Stomach (tissue), 19 donors: ENCODE measurements at places on chromosomes 7 and 10. TPM values are rescaled to one million over a fixed set of nuclear protein-coding genes. Genes with fewer than 3 reads are reported as not detected.

DNA sequence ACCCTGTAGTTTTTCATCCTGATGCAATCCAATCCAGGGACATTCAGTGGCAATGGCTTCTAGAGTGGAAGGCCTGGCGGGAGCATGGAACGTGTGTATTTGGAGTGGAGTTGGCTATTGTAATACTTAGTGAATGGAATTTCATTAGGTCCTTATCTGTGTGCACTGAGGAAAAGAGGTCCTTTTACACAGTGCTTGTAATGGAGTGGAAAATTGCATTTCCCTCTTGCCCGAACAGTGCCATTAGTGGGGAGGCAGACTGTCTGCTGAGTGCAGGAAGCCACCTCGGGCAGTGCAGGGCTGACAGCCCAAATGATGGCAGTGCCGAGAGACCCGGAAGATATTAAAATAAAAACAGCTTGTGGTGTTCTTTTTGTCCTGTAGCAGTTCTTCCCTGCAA, 786.6 kb downstream of the LRMDA start:
- DNase-seq, result no peak

Gene FOXI2
- total RNA-seq, result not detected

GRCh38 chr10:116810120-116810500, 39.2 kb upstream of the ENO4 start:
- DNase-seq, result no peak

- peak; percentile 56 for DNase-seq
These were observed 996 bp downstream of the ADAM12 start for GRCh38 chr10:126387041-126387921.

Gene AUTS2
- total RNA-seq, result 90.3 TPM

DNA sequence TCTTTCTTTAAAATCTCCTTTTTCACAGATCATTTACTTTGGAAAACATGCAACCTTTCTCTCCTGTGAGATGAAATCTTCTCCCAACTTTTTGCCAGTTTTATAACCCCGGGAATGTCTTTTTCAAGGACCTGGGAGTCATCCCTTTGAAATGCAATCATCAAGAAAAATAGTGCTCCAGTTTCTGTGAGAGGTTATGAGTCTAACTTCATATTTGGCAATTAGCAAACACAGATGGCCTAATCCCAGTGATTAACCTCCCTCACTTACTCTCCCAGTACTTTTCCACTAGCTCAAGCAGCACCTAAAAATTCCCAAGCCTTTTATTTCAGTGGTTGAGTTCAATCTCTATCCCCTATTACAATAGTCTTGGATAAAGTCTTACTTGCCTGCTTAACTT, 185.8 kb upstream of the TMEM106B start:
- DNase-seq, result no peak

- DNase-seq, result peak; percentile 50
These were observed 391.9 kb upstream of the NPVF start for GRCh38 chr7:25619963-25620799.

Gene CCL24
- 9.1 TPM for total RNA-seq

Gene LRIT1
- not detected for total RNA-seq

- DNase-seq, result no peak
These were observed 2.5 kb upstream of the AVPI1 start for GRCh38 chr10:97689559-97690020.

DNA sequence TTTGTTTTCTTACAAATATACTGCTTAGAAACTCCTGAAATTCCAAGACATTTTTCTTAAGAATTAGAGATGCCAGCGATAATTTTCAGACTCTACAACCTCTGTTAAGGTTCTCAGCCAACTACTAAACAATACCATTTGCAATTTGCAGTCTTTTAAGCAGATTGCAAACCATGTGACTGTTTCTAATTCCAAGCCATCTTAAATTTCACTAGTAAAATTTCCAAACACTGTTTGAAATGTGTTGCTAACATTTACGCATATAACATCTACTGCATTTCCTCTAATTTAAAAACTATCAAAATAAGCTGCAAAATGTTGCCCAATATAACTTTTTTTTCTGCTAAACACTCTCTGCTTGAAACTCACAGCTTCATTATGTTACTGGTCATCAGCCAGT, 56.0 kb upstream of the MACROH2A2 start:
- no peak for DNase-seq

DNA sequence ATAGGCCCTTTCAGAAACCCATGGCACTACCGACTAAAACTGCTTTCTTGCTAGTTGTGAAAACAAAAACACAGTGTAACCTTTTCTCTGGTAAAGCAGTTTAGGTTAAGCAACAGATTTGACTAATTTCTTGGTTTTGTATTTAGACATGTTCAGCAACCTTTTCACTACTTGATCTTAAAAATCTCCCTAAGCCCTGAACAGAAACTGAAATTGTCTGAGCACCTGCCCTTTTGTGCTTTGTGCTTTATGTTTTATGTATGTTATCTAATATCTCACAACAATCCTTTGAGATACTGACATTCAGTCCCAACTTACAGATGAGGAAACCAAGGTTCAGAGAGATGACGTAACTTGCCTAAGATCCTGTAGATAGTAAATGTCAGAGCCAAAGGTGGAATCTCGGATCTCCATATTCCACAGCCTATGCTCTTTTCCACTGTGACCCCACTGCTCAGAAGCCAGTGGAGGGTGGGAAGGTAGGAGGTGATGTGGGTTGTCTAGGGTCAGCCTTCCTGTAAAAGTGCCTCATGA, 146.6 kb downstream of the LCOR start:
- no peak for DNase-seq

DNA sequence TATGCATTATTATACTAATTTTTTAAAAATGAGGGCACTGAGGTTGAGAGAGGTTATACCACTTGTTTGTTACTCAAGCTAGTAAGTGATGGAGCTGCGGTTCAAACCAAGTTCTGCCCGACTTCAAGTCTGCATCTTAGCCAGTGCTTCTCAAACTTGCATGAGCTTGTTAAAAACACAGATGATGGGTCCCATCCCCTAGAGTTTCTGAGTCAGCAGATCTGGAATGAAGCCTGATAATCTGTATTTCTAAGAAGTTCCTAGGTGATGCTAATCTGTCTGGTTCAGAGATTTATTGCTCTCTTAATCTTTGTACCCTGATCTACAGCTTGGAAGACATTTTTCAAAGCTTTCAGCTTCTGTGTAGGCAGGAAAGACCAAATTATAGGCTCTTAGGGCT, 67.7 kb upstream of the CC2D2B start:
- no peak for DNase-seq

Gene COA1
- 84.6 TPM for total RNA-seq

Gene ZNF722
- total RNA-seq, result not detected

DNA sequence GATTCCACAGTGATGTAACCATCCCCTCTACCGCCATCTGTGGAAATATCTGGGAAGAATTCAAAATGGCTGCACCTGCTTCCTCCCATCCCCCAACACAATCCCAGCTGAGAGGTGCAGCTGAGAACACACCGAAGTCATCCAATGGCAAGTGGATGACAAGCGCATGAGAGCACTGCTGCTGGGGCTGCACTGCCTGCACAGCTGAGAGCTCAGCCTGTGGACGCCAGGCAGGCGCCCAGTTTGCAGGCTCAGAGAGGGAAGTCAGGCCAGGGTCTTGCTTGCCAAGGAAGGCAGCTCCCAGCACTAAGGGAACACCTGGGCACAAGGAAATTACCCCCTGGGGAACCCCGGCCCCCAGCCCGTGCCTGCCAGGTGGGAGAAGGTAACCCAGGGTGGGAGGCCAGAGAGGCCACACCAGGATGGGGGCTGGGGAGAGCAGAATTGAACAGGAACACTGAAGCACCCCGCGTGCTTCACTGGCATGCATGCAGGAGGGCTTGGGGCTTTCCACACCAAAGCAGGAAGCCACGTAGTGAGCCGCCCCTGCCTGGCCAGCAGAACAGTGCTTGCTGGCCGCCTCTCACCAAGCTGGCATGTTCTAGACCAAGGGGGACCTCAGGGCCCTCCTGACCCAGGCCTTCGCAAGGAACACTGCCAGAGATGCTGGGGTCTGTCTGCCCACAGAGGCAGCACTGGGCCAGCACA, 46.2 kb downstream of the FAM53B start:
- no peak for DNase-seq

Gene NXPH1
- not detected for total RNA-seq

DNA sequence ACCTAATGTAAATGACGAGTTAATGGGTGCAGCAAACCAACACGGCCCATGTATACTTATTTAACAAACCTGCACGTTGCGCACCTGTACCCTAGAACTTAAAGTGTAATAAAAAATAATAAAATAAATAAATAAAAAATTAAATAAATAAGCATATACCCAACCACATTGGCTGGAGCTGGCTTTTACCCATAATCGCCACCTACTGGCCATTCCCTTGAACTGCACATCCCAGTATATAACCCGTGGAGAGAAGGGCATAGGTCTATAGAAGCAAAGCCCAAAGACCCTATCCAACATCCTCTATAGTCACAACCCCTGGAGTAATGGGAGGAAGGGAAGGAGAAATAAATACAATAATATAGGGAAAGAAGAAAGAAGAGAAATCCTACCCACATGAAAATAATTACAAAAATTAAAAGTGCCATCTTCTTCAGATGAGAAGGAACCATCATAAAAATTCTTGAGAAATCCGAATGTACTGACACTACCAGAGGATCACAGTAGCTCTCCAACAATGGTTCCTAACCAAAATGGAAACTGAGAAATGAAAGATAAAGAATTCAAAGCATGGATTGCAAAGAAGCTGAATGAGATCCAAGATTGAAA, 65.6 kb downstream of the TWIST1 start:
- DNase-seq, result peak; percentile 37

DNA sequence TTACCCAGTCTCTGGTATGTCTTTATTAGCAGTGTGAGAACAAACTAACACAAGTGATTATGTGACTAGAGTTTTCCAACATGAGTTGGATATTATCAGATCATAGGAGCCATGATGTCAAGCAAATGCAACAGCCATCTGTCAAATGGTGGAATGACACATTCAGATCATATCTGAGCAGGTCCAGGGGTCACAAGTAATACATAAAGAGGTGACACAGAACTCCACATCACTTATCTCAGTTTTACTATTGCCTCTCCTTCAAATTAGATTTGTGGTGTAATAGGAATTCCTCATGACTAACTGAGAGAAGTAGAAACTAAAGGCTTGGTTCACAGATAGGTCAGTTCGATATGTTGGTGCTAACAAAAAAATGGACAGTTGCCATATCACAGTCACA, 12.2 kb upstream of the SAMD9L start:
- no peak for DNase-seq

- no peak for DNase-seq
These were observed 32.7 kb downstream of the EEPD1 start for GRCh38 chr7:36185756-36186155.

Gene GNGT1
- not detected for total RNA-seq

DNA sequence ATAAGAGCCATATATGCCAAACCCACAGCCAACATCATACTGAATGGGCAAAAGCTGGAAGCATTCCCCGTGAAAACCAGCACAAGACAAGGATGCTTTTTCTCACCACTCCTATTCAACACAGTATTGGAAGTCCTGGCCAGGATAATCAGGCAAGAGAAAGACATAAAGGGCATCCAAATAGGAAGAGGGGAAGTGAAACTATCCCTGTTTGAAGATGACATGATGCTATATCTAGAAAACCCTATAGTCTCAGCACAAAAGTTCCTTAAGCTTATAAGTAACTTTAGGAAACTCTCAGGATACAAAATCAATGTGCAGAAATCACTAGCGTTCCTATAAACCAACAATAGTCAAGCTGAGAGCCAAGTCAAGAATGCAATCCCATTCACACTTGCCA, 23.8 kb upstream of the STARD3NL start:
- no peak for DNase-seq

DNA sequence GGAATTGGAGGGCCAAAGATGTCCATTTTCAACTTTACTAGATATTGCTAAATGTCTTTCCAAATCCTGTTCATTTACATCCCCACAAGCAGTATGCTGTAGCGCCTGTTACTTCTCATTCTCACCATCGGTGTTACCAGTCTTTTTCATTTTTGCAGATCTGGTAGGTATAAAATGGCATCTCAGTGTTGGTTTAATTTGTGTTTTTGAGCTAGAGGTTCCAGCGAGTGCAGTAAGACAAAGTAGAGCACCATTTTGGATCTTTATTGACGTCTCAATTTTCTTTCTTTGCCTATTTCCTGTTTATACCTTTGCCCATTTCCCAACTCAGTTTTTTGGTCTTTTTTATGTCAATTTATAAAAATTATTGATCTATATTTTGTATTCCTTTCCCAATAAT, 55.6 kb downstream of the NRF1 start:
- DNase-seq, result no peak

DNA sequence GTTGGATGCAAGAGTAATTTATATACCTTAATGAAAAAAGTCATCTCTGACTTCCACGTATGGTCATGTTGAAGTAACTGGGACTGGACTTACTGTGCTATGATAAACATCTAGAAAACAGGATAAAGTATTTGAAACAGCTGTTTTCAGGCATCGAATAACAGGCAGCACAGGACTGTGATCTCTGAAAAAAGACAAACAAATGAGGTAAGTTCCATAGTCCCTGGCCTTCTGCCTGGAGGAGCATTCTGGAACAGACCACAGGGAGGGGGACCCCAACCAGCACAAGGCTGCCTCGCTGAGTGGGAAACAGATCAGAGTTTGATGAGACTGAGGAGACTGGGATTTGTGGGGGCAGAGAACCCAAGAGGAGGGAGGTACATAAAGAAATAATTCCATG, 89.1 kb upstream of the HABP2 start:
- peak; percentile 45 for DNase-seq

Gene TRPV6
- 11.2 TPM for total RNA-seq

Gene MOGAT3
- not detected for total RNA-seq

Gene APBB1IP
- total RNA-seq, result 4.0 TPM

Gene FAM3C
- 147 TPM for total RNA-seq

Gene CDH23
- total RNA-seq, result 4.0 TPM

Gene STK31
- not detected for total RNA-seq

GRCh38 chr10:7090529-7090928, 320.3 kb downstream of the SFMBT2 start:
- peak; percentile 48 for DNase-seq

GRCh38 chr10:19133992-19134391, 85.4 kb downstream of the MALRD1 start:
- no peak for DNase-seq

DNA sequence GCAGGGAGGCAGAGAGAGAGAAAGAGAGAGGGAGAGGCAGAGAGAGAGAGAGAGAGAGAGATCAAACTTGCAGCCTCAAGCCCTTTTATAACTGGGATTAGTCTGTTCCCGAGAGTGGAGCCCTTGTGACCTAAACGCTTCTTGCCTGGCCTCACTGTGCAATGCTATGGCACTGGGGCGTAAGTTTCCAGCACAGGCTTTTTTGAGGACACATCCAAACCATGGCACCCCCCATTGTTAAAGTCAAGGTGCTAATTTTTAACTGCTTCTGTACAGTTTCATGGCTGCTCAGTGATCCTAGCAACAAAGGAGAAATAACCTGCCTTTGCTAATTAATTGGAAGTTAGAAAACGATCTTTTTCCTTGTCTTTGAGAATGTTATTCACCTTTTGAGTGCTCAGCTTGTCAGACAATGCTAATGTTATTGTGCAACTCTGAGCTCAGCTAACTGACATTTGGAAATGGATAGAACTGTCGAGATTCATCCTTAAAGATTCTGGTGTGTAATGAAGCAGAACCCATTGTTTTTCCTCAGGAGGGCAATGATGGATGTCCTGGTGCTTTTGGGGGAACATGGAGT, 268.4 kb downstream of the GLRX3 start:
- no peak for DNase-seq

- no peak for DNase-seq
These were observed 20.8 kb upstream of the NMT2 start for GRCh38 chr10:15189133-15189885.
